CD4-positive, alpha-beta T cell (primary cell): ENCODE measurements at places on chromosomes 12 and 14.
A peak's percentile ranks its signal among the peaks of the same experiment; 100 is the strongest.

DNA sequence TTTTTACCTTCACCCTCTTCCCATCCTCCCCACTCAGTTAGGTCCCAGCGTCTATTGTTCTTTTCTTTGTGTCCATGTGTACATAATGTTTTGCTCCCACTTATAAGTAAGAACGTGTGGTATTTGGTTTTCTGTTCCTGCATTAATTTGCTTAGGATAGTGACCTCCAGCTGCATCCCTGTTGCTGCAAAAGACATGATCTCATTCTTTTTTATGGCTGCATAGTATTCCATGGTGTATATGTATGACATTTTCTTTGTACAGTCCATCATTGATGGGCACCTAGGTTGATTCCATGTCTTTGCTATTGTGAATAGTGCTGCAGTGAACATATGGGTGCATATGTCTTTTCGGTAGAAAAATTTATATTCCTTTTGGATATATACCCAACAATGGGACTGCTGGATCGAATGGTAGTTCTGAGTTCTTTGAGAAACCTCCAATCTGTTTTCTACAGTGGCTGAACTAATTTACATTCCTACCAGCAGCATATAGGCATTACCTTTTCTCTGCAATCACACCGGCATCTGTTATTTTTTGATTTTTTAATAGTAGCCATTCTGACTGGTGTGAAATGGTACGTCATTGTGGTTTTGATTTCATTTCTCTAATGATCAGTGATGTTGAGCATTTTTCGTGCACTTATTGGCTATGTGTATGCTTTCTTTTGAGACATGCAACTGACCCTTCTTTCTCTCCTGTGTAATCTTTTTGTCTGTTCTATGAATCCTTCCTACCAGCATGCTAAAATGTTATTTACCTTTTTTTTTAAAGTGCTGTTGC lies 279.7 kb upstream of the AMIGO2 start:
- no peak for DNase-seq

GRCh38 chr12:100017056-100017455 lies 32.3 kb upstream of the ANKS1B start:
- no peak for DNase-seq

DNA sequence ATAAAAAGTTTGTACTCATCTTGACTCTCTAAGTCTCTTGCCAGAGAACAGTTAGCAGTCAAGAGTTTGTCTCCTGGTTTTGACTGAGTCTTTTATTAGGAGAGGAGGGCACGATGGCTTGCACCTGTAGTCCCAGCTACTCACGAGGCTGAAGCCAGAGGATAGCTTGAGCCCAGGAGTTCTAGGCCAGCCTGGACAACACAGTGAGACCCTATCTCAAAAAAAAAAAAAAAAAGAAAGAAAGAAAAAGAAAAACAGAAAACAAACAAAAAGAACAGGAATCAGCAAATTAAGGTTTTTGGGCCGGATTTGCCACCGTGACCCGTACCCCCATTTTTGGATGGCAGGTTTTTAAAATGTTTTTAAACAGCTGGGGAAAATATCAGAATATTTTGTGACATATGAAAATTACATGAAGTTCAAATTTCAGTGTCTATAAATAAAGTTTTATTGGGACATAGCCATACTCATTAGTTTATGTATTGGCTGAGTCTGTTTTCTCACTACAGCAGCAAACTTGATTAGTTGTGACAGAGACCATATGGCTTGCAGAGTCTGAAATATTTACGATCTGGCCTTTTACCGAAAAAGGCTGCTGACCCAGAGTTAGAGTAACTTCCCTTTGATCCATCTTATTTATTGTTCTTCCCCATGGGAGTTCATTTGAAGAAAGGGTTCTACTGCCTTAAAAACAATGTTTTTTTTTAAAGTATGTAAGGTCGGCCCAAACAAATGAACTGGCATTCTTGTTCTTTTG lies 31.2 kb downstream of the VEZT start:
- DNase-seq = no peak

- no peak for DNase-seq
Observed at GRCh38 chr12:22788913-22789312, 163.9 kb downstream of the ETNK1 start.

DNA sequence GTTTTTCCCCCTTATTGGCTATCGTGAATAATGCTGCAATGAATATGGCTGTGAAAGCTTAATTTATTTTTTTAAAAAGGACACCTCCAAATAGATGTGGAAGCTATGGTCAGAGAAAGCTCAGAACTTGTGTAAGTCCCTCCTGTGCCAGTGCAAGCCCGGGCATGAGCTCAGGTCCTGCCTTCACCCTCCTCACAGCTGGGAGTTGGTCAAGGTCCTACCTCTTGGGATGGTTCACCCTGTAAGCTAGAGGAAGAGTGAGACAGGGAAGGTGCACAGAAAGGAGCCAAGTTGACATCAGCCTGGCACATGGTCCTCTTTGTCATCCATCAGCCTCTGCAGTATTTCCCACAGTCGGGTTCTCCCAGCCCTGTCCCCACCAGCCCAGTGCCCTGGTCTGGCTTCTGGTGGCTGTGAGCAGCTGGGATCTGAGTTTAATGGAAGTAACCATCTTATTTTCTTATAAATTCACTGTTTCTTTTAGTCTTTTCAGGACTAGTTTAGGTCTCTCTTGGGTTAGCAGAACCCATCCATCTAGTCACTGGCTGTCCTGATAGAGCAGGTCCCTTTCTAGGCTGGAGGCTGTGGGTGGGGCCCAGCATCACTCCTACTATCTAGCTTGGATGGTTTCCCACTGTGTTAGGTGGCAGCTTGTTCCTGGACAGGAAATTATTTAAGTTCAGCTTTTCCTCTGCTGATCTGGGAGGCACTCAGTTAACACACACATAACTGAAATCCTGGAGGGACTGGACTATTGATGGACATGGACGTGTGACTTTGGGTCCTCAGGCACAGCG lies 11.8 kb upstream of the PLEKHG3 start:
- peak; percentile 20 for DNase-seq

- DNase-seq = no peak
Observed at GRCh38 chr14:35406506-35407305, 2.2 kb upstream of the NFKBIA start.

GRCh38 chr12:113448873-113449272 lies 22.8 kb downstream of the LHX5 start:
- DNase-seq = no peak

- no peak for DNase-seq
Observed at GRCh38 chr12:78886719-78887407, 22.3 kb downstream of the SYT1 start.

GRCh38 chr12:29176941-29177340 lies 27.9 kb downstream of the FAR2 start:
- DNase-seq = no peak

GRCh38 chr12:123356159-123356670 lies 8.4 kb downstream of the SBNO1 start:
- DNase-seq = no peak

- DNase-seq = no peak
Observed at GRCh38 chr12:117967512-117967911, 1.3 kb downstream of the KSR2 start.
